ENCODE measurements at places on chromosomes 11 and 22.

DNA sequence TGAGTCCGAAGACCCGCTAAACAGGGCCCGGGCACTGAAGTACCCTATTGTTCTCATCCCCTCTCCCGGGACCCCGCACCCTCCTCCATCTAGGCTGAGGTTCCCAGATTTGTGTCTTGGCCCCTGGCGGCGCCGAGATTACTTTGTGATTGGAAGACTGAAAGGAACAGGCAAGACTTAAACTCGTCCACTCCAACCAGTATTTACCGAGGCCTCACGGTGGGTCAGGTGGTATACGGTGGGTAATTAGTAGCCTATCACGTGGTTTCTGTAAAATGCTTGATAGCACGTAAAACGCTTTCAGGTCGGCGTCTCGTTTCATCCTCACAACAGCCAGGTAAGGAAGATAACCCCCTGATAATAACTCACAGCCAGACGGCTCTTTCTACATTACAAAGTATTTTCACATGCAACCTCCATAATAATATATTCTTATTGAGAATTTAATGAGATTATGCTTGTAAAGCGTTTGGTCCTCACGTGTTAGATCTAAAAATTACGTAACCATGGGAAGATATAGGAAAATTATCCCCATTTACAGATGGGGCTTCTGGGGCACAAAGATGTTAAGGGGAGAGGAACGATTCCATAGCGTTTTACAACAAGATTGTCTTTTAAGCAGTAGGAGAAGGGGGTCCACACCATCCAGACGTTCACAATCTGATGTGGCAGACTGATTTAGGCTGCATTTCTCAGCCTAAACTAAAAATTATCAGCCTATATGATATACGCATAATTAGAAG lies 642 bp upstream of the PIK3C2A start:
- no peak for DNase-seq

- no peak for DNase-seq
Observed at GRCh38 chr11:117618982-117619355, 178.0 kb downstream of the DSCAML1 start.

- DNase-seq, result no peak
Observed at GRCh38 chr22:47750086-47750485, 987.6 kb downstream of the TBC1D22A start.

- DNase-seq, result no peak
Observed at GRCh38 chr11:130078080-130078479, 8.4 kb downstream of the APLP2 start.

- DNase-seq, result no peak
Observed at GRCh38 chr11:14317659-14318325, 41.2 kb downstream of the RRAS2 start.

- DNase-seq, result no peak
Observed at GRCh38 chr11:65432686-65433582, 10.3 kb downstream of the NEAT1 start.

- no peak for DNase-seq
Observed at GRCh38 chr11:5243816-5244180, 5.9 kb downstream of the HBG1 start.

GRCh38 chr11:31779374-31779791 lies 31.7 kb downstream of the PAX6 start:
- no peak for DNase-seq

DNA sequence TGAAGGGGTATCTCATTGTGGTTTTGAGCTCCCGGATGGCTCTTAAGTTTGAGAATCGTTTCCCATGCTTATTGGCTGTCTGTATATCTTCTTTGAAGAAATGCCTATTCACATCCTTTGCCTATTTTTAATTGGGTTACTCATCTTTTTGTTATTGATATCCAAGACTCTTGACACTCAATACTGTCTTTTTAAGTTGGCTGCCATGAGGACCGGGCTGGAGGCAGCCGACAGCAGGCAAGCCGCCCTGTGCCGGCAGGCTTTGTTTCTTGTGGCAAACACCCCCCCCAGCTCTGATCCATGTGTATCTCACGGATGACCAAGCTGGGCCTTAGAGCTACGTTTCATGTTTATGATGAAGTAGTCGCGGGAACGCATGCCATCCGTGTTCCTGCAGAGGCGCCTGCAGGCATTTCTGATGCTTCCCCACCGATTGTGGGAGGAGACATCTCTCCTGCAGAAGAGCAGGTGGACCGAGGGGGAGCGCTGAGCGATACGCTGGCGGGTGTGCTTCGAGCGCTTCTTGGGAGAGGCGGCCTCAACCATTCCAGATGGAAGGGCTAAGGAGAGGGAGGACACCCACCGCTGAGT lies 95.8 kb downstream of the TBC1D22A start:
- no peak for DNase-seq

DNA sequence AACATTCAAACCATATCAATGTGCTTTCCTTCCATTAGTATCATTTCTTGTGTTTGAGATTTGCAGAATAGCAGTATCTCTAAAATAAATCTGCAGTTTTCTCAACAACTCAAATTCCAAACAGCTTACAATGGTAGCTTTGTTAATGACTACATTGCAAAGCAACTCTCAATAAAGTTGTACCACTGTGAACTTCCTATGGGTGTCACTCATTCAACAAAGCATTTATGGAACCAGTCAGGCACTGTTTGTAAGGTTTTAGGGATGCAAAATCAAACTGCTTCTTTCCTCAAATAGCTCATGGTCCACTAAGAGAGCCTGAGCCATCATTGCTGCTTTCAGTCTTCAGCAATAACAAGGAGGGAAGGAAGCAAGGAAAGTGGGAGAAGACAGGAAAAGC lies 91.0 kb downstream of the CCDC83 start:
- no peak for DNase-seq

- DNase-seq, result no peak
Observed at GRCh38 chr11:35583126-35583525, 35.1 kb upstream of the FJX1 start.

DNA sequence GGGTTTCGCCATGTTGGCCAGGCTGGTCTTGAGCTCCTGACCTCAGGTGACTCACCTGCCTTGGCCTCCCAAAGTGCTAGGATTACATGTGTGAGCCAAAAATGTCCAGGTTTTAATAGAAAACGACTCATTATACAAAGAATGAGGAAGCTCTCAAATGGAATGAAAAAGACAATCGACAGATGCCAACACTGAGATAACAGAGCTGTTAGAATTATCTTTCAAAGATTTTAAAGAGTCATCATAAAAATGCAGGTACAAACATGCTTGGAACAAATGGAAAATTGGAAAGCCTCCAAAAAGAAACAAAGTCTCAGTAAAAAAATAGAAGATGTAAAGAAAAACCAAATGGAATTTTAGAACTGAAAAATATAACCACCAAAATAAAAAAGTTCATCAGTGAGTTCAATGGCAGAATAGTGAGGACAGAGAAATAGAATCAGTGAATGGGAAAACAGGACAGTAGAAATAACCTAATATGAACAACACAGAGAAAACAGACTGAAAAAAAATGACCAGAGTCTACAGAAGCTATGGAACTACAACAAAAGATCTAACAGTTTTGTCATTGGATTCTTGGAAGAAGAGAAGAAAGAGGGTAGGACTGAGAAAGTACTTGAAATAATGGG lies 10.9 kb downstream of the GAB2 start:
- DNase-seq, result no peak

GRCh38 chr22:45179276-45180049 lies 15.7 kb downstream of the NUP50 start:
- no peak for DNase-seq

GRCh38 chr22:36638747-36639146 lies 64.8 kb downstream of the CACNG2 start:
- DNase-seq, result no peak

- no peak for DNase-seq
Observed at GRCh38 chr22:49753276-49753890, 74.3 kb downstream of the BRD1 start.

GRCh38 chr22:17370026-17370765 lies 936 bp downstream of the CECR2 start:
- DNase-seq, result no peak

GRCh38 chr11:125070699-125071254 lies 7.7 kb downstream of the SLC37A2 start:
- no peak for DNase-seq

- DNase-seq, result no peak
Observed at GRCh38 chr11:6326303-6326702, 6.0 kb upstream of the CAVIN3 start.

DNA sequence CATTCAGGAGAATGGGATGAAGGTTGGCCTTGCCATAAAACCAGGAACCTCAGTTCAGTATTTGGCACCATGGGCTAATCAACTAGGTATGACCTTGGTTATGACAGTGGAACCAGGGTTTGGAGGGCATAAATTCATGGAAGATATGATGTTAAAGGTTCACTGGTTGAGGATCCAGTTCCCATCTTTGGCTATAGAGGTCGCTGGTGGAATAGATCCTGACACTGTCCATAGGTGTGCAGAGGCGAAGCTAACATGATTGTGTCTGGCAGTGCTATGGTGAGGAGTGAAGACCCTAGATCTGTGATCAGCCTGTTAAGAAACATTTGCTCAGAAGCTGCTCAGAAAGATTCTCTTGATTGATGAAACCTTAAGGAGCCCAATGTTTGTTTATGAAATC lies 5.7 kb downstream of the NF2 start:
- DNase-seq, result no peak

DNA sequence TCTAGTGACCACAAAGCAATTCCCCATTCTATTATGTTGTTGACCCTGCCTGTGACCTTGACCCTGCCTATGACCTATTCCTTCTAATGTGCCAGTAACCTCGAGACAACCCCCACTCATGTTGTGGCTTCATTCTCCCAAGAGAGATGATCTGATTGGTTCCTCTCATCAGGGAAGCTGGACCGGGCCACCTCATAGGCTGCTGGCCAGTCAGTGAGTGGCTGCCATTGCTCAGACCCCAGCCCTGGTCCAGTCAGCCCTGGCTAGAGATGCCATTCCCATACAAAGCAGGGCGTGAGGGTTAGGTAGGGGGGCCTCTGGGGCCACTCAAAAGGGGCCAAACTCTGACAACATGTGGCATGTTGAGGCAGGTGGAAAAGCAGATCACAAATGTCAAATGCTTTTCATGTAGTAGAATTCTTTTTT lies 11.9 kb downstream of the SLC29A2 start:
- no peak for DNase-seq

DNA sequence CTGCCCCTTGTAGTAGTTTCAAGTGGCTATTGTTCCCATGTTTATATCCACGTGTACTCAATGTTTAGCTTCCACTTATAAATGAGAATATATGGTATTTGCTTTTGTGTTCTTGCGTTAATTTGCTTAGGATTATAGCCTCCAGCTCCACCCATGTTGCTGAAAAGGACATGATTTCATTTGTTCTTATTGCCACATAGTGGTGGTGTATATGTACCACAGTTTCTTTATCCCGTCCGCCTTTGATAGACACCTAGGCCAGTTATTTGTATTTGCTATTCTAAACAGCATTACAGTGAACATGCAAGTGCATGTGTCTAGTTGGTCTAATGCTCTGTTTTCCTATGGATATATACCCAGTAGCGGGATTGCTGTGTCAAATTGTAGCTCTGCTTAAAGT lies 6.8 kb downstream of the OR51B2 start:
- no peak for DNase-seq

DNA sequence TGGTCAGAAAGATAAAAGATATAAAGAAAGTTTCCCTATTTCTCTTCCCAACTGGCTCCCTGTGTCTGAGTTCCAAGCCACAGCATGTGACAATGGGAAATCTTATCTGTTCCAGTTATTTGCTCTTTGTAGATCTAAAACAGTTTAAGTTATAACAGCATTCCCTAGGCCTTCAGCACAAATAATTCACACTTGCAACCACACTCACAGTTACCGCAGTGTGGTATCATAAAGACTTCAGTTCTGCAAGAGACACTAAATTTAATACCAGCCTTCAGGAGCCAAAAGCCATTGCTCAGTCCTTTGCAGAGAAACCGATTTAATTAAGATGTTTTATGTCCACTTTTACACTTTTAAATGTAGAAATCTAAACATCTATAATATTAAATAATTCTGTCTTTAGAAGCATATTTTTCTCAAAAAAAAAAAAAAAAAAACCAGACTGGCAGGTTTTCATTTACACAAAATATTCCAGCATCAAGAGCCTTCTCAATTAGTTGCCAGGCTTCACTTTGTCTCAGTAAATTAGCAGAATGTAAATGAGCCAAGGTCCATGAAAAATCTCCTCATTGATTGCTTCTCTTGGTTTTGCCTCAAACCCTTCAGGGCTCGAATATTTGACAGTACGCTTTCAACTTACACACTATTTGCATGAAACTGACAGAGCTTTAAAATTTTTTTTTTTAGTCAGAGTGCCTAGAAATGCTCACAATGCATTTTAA lies 300.0 kb upstream of the DDI1 start:
- DNase-seq, result no peak

DNA sequence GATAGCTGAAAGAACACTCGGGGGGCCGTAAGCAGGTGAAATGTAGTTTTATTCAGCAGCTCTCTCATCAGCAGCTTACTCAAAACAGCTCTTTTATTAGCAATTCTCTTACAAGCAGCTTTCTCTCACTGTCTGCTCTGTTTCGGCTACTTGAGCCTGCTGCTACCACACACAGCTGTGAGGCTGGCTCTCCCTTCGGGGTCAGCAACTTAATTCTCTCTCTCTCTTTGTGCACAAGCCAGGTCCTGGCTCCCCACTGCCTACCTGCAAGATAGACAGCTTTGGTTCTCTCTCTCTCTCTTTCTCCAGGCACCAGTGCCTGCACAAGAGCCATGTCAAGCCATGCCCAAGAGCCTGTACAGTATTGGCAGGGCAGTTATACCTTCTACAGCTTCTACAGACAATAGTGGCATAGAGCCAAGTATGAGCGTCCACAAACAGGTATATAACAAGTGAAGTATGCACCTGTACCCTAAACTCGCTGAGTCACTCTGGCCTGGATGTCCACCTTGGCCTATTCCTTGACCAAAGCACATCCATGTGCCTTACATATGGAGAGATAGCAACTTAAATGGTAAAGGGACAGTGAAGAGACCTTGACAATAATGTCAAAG lies 110.8 kb downstream of the MTNR1B start:
- no peak for DNase-seq

- no peak for DNase-seq
Observed at GRCh38 chr22:48316257-48317250, 1511.1 kb downstream of the BRD1 start.

DNA sequence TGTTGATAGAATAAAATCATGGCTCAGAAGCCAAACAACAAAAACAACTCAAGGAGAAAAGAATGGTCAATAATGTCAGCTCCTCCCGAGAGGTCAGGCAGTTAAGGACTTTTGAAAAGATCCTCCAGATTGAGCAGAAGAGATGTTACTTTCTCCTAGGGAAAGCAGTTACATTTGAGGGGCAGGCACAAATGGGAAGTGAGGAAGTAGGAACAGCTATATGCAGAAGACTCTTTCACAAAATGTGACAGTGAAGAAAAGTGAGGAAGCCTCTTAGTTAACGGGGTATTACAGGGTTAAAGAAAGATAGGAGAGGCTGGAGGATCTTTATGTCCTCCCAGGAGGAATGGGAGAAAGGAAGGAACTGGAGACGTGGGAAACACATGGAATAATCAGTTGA lies 3.4 kb downstream of the DCHS1 start:
- DNase-seq, result no peak

DNA sequence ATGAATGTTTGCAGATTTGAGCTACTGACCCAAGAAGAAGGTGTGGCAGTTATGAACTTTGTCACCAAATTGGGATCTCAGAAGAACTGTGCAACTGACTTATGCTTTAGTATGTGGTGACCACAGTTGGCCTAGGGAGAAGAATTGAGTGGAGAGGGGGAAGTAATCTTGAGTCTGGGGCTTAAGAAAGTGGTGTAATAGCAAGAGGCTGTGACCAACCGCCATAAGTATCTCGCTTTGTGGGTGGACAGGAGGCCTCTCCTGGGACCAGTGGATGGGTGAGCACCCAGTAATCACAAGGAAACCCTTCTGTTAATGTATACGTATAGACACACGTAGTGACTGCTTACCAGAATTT lies 12.7 kb upstream of the IL10RA start:
- no peak for DNase-seq

Data from cortex of kidney (tissue), 1 donor.